Thyroid gland (tissue), 4 donors: ENCODE measurements at places on chromosomes 5 and 9. TPM values are rescaled to one million over a fixed set of nuclear protein-coding genes. Genes with fewer than 3 reads are reported as not detected.

Gene KCNV2
- not detected for total RNA-seq

Gene SLC1A3
- 14.0 TPM for total RNA-seq

Gene FIBCD1
- 0.13 TPM for total RNA-seq

Gene NIPBL
- 80.5 TPM for total RNA-seq

Gene CAMK4
- total RNA-seq, result 2.5 TPM

Gene PDCD1LG2
- 2.6 TPM for total RNA-seq

Gene SPATA31E1
- total RNA-seq, result not detected

Gene SLC34A3
- total RNA-seq, result not detected

Gene SYK
- total RNA-seq, result 92.4 TPM

Gene PAEP
- total RNA-seq, result not detected

Gene UAP1L1
- total RNA-seq, result 15.7 TPM

Gene ADRA1B
- total RNA-seq, result 13.2 TPM

Gene CTNNA1
- total RNA-seq, result 256 TPM

Gene NME5
- total RNA-seq, result 4.3 TPM

Gene PCDHA7
- 0.54 TPM for total RNA-seq

Gene ELOVL7
- total RNA-seq, result 29.1 TPM

Gene UBE2QL1
- 4.0 TPM for total RNA-seq

Gene RUSC2
- total RNA-seq, result 25.1 TPM

Gene PITX1
- total RNA-seq, result 0.13 TPM

Gene ENTPD2
- total RNA-seq, result not detected

Gene ZFP62
- total RNA-seq, result 43.2 TPM

Gene CDKN2A
- 2.1 TPM for total RNA-seq

Gene SLC25A2
- total RNA-seq, result 1.6 TPM

Gene LCN15
- total RNA-seq, result not detected

Gene CCNI2
- total RNA-seq, result 0.67 TPM

Gene SPINK5
- total RNA-seq, result 0.13 TPM

Gene SPINK7
- not detected for total RNA-seq

Gene PCDHB12
- 1.1 TPM for total RNA-seq

Gene HMMR
- 1.8 TPM for total RNA-seq

Gene CD74
- 478 TPM for total RNA-seq

Gene UBE2B
- 83.2 TPM for total RNA-seq

Gene TLE1
- total RNA-seq, result 40.7 TPM

Gene MYORG
- 3.2 TPM for total RNA-seq

Gene ARL14EPL
- not detected for total RNA-seq
